ENCODE measurements at places on chromosomes 7 and 10.

DNA sequence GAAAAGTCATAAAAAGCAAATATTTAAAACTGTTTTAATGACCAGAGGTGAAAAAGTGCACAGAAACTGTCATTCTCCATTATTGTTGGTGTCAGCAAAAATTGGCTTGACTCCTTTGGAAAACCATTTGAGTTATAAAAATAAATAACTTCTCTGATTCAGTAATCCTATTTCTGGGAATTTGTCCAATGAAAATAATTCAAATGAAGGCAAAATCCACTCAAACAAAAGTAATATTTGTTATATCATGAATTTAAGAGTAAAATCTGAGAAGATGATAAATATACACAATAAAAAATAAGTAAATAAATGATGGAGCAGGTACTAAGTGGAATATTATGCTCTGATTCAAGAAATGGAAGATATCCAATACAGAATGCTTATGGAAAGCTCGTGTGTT is 326.6 kb upstream of the KLF6 start:
- DNase-seq = no peak

GRCh38 chr10:3452173-3452626 is 279.6 kb upstream of the PITRM1 start:
- DNase-seq = peak; percentile 28

- no peak for DNase-seq
Measured at GRCh38 chr10:35794703-35795102, 152.6 kb upstream of the FZD8 start.

DNA sequence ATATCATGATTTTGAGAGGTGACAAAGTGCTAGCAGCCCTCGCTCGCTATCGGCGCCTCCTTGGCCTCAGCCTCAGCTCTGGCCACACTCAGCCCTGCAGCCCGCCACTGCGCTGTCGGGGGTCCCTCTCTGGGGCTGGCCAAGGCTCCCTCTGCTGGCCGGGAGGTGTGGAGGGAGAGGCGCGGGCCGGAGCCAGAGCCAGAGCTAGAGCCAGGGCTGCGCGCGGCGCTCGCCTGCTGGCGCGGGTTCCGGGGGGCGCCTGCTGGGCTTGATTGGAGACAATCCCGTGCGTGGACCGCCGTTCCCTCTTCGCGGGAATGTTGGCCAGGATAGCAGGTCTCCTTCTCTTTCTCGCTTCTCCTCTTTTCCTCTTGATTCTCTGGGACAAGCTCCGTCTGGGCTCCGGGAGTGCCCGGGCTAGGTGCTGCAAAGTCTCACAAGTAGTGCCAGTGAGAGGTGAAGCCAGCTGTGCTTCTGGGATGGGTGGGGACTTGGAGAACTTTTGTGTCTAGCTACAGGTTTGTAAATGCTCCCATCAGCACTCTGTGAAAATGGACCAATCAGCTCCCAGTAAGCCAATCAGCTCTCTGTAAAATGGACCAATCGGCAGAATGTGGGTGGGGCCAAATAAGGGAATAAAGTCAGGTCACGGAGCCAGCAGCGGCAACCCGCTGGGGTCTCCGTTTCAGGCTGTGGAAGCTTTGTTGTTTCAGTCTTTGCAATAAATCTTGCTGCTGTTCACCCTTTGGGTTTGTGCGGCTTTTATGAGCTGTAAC is 43.4 kb upstream of the ELMO1 start:
- DNase-seq = no peak

GRCh38 chr10:82190432-82191260 is 315.7 kb downstream of the NRG3 start:
- no peak for DNase-seq

- DNase-seq = no peak
Measured at GRCh38 chr10:5542100-5542499, 17.3 kb downstream of the CALML3 start.
